ENCODE measurements at places on chromosomes 7 and 10.

DNA sequence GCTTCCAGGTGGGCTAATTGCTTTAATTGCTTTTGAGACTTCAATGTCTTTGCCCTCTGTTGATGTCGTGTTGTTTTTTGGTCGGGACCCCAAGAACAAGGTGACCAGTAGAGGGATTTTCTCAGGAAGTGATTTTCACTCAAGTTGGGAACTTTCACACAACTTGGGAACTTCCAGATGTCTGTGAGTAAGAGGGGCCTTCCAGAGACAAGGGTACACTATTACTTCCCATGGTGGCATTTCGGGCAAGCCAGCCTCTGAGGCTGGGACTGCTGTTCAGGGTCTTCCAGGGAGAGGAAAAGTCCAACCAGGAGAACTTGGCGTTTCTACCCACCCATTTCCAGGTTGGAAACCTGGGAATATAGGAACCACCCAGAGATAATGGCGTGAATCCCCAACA, 170.0 kb upstream of the CDCA7L start:
- DNase-seq = no peak

- DNase-seq = no peak
Observed at GRCh38 chr10:6470894-6471618, 109.0 kb downstream of the PRKCQ start.

GRCh38 chr10:99537086-99537988, 4.6 kb downstream of the NKX2-3 start:
- no peak for DNase-seq

DNA sequence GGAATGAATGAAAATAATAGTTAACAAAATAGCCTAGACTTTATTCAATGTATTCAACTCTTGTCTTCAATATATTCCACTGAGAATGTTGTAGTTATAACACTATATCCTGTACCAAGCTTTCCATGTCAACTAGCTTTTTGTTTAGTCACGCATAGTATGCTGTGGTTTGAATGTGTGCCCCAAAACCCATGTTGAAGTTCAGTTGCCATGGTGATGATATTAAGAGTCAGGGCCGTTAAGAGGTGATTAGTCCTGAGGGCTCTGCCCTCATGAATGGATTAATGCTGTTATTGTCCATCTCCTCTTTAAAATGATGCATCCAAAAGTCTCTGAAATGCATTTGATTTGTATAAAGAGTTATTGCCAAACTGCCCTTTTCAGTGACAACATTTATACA, 887.6 kb downstream of the NRG3 start:
- no peak for DNase-seq

GRCh38 chr10:6843481-6843881, 263.4 kb upstream of the PRKCQ start:
- no peak for DNase-seq

DNA sequence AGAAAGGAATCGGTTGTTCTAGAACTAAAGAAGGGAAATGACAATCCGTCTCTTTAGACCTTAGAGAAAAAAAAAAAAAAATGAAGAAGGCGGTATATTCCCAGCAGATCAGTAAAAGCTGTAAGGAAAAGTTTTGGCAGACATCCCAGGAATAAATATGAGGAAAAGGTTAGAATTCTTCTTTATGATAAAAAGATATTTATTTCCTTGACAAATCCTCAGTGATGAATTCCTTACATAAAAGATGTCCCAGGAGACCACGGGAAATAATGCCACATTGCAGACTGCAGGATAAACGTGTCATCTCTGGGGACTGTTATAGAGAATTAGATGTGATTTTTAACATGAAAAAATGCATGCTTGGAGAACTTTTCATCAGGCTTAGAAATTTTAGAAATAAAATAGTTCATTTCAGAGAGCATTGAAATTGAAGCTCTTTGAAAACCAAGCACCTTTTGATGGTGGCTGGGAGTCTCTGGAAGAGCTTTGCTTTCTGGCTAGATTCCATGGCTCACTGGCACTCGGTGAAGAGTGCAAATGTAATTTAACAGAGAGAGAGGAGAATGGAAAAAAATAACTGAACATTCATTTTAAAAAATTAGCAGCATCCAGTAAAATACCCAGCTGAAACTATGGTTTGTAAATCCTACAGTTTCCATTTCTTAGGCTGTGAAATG, 98.2 kb downstream of the PRPF18 start:
- DNase-seq = no peak

DNA sequence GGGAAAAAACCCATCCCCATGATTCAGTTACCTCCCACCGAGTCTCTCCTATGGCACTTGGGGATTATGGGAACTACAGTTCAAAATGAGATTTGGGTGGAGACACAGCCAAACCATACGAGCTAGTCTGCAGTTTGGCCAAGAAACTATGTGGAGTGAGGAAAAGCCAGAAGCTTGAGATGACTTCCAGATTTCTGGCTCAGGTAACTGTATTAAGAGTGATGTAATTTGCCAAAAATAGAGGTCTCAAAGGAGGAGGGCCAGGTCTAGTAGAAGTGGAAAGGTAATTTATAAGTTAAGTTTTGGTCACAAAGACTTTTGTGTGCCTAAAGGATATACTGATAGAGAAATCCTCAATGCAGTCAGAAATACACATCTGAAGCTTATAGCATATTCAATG, 279.7 kb upstream of the MGMT start:
- no peak for DNase-seq

All from stimulated activated CD4-positive, alpha-beta T cell treated with anti-CD3 and anti-CD28 coated beads, Interleukin-1b, Interleukin-23, amount 100 ng/mL, for 1 hour (primary cell).